ENCODE measurements at places on chromosomes 5 and 9.
A peak's percentile ranks its signal among the peaks of the same experiment; 100 is the strongest.

DNA sequence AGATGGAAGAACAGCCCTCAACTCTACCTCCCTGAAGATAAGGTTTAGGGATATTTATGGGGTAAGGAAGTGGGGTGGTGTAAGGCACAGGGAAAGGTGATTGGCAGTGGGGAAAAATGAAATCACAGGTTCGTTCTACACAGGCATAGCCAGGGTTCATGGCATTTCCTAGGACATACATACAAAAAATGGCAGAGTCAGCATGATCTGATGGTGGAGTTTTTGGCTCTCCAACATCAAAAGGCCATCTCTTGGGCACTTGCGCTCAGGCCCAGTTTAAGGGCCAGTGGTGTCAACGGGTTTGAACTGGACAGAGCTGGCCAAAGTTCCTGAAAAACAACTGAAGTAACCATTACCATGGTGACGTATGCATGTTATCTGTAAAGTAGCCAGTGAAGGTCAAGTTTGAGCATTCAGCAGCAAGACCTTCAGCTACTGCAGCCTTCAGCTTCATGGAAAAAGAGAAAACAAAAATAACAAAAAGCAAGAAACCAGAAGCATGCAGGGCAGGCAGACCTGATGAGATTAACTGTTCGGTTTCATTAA, 92.8 kb downstream of the SMARCA2 start:
- no peak for DNase-seq

DNA sequence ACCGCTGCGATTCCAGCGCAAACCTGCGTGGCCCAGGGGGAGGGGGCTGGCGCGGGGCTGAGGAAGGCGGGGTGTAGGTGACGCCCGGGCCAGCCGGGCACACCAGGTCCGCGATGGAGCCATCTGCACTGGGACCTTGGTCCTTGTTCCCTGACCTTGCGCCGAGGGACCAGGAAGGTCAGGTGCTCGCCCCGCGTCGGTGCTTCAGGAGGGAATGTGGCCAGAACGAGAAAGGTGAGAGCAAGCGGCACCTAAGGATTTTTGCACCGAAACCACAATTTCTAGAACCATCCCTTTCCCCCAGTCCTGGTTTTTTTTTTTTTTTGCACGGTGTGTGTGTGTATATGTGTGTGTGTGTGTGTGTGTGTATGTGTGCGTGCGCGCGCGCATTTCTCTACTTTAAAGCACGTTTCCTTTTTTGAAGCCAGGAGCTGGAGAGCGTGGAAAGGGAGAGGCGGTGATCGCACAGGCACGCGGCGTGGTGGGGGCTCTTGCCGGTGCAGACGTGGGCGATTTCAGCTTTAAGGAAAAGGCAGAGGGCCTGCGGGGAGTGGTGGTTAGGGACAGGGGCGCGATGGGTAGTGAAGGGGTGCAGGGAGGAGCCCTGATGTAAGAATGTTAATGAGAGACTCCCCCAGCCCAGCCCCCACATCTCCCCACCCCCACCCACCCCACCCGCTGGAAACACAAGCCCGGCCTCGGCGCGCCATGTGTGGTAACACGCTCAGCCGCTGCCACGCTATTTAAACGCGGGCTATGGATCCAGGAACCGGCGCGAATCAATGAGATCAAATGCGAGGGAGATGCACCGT, at the start of gene NPR3:
Gene NPR3 (plus strand): TSS at position 772 of the 812 bp plus-strand sequence. CDS start 456 bp downstream, outside the sequence.
- no peak for DNase-seq

GRCh38 chr5:87188391-87188790, 79.3 kb upstream of the RASA1 start:
- DNase-seq = no peak

GRCh38 chr5:179421144-179421901, 76.1 kb upstream of the ADAMTS2 start:
- DNase-seq = no peak

DNA sequence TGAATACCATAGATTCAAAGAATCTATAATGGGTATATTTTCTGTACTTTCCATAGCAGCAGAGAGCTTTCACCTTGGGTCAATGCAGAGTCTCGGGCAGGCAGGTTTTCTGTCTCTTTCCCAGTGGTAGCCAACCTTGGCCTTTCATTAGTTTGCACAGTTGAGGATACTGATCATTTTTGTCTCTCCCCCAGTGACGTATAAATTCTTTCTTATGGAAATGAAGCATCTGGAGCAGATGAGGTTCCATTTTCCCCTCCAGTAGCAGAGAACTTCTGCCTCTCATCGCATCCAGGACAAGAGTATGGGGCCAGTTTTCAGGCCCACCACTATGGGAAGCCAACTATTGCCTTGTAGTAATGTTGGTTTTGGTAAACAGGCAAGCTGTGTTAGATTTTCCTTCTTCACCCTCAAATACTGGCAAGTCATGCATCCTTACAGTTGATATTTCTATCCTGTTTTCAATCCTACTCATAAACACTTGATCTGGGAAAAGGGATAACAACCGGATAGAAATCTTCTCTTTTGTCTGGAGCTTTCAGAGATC, 845.2 kb upstream of the CDH18 start:
- DNase-seq = no peak

GRCh38 chr9:132166599-132166998, 4.7 kb downstream of the NTNG2 start:
- no peak for DNase-seq

- no peak for DNase-seq
Observed at GRCh38 chr5:69444127-69444754, 29.3 kb downstream of the MARVELD2 start.

DNA sequence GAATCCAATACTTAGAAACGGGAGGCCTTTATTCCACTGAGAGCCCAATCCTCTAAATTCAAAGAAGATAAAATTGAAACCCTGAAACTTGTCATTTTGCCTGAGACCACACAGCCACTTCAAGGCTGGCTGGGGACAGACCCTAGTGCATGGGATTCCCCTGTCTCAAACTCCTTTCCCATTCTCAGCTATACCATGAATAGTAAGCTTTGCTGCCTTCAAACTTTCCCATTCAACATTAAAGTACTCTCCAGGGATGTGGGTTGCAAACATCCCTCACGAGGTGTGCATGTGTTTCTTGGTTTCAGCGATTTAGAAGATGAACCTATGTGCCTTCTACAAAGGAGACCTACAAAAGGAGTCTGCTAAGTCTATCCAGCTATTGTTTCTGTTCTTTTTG, 64.6 kb downstream of the GABRB2 start:
- DNase-seq = no peak

GRCh38 chr9:128642675-128643245, 13.9 kb downstream of the DYNC2I2 start:
- DNase-seq = peak; percentile 21

DNA sequence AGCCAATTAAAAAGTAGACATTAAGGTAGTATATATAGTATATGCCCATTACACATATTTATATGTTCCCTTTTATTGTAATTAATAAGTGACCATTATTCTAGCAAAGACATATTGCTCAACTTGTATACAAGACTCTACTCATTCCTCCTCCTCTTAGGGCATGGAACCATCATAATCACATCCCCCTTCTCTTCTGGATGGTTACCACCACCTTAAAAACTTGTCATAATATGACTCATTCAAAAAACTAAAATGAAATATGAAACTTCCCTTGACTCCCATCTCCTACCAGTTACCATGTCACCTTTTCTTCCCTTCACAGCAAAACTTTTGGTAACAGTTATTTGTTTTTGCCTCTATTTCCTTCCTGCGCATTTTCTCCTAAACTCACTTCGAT, 438.7 kb downstream of the KDM4C start:
- no peak for DNase-seq

- DNase-seq = no peak
Observed at GRCh38 chr9:129602598-129603415, 18.1 kb downstream of the C9orf50 start.

DNA sequence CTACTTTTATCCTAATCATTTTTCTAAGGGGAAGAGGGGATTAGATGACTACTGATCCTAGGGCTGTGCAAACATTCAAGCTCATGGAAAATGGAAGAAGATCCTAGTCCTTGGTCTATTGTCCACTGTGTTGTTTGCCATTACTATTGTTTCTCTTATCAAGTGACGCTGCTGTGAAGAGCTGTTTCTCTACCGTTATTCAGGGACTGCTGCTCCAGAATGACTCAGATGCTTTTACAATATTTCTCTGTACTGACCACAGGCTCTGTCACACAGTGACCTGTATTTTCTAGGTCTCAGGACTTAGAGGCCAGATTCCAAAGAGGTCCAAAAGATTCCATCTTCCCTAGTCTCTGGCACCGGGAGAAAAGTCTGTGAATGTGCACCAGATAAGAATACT, 159.5 kb upstream of the CHD1 start:
- DNase-seq = no peak

DNA sequence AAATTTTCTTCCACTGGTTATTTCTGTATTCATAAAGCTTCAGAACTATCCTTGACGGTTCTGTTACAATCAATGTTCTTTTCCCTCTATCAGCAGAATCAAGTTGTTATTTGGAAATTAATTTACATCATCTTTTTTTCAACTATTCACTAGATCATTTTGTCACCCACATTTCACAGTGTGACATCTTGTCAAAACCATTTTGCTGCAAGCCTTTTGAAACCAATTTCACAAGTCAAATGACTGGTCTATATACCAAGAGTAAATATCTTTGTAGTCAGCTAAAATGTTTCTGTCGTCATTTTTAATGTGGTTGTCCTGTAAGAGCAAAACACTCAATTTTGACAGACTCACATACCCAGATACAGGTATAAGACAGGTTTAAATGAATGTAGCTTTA, 984.3 kb upstream of the TYRP1 start:
- DNase-seq = no peak

DNA sequence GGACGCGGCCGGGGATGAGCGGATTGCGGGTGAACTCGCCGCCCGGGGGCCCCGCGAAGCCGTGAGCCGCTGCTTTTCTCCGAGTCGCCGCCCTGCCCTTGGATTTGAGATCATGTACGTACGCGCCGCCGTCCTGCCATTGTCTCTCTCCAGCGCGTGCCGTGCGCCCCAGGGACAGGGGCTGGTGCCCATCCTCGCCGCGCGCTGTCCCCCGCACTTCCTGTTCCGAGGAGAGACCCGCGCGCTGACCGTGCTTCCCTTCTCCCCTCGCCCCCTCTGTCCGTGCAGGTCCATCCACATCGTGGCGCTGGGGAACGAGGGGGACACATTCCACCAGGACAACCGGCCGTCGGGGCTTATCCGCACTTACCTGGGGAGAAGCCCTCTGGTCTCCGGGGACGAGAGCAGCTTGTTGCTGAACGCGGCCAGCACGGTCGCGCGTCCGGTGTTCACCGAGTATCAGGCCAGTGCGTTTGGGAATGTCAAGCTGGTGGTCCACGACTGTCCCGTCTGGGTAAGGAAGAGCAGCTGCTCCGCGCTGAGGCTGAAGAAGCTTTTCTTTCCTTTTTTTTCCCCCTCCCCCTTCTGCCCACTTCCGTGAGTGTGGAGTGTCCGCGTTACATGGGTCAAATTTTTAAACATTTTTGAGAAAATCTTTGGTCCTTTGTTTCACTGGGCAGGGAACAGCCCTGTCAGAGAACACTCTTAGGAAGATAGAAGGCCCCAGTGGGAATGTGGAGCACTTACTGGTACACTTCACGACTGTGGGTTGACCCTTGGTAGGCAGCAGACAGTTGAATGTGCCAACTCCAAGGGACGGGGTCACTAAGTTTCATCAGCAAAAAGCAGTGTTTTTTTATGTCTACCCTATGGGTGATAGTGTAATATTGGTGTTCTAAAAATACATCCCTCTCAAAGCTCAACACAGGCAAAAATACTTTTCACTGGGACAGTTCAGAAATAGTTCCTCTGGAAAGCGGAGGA, 727 bp downstream of the RHOBTB3 start:
- DNase-seq = no peak

GRCh38 chr5:163846512-163846911, 341.1 kb downstream of the MAT2B start:
- no peak for DNase-seq

DNA sequence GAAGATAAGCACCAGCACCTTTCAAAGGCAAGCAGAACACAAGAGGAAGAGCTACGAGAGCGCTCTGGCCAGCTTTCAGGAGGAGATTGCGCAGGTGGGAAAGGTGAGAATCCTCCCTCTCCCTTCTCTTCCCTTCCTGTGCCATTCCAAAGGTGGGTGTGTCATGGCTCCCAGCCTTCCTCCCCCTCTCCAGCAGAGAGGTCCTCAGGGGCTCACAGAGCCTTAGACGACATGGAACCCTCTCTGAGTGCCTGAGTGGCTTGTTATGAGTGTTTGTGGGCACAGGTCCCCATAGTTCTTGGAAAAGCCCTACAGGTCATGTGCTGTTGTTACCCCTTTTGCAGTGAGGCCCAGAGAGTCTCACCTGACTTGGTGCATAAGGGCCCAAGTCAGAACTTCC, 5.8 kb downstream of the CCDC180 start:
- no peak for DNase-seq

DNA sequence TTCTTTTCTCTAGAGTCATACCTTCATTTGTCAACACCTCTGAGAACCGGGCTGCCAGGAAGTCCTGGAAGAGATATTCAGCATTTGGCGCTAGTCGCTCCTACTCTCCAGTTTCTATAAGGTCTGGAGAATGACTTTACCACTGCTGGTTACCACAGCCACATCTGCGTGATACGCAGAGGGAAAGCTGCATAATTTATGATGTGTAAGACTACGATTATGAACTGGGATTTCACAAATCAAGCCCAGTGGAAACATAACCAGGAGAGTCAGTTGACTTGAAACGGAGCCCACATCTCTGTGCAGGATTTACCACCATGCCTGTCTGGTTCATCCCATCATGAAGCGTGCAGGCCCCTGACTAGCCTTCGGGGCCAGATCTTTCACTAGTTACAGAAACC, 72.6 kb downstream of the FGF1 start:
- DNase-seq = no peak

GRCh38 chr5:174464504-174465165, 259.7 kb upstream of the MSX2 start:
- DNase-seq = no peak

DNA sequence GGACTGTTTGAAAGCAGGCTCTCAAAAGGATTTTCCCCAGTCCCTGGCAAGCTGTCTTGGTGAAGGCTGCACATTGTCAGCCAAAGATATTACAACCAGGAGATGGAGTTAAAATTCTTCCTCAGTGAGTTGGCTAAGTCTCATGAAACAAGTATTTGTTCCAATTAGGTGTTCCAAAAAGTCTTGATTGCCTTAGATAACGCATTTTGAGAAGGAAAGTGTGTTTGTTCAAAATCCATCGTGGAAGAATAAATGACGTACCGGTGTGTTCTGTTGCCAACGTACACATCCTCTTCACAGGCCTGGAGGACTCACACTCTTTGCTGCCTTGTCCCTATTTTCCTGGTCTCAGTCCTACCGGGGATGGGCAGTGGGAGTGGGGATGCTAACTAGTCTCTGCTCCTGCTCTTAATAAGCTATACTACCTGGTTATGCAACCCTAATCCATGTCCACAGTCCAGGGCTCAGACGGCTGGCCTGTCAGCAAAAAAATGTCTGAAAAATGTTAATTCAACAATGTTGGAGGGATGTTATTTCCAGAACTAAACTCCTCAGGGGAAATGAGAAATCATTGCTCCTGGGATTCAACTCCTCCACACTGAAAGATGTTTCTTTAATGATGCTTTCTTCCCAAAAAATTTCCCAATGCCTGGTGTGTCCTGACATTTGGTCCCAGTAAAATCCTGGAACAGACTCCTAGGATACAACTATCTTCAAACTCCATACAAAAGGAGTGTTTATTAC, 175.3 kb upstream of the KLF9 start:
- DNase-seq = no peak

- no peak for DNase-seq
Observed at GRCh38 chr5:12385095-12385494, 480.8 kb upstream of the CTNND2 start.

Data from D721Med (cell line).